ENCODE measurements at places on chromosomes 2 and 18. TPM values are rescaled to one million over a fixed set of nuclear protein-coding genes. Genes with fewer than 3 reads are reported as not detected.

G6PC2 gene
- not detected for total RNA-seq

REG1B gene
- total RNA-seq: not detected

TRIM43 gene
- not detected for total RNA-seq

NPHP1 gene
- 4.0 TPM for total RNA-seq

MYL12A gene
- 678 TPM for total RNA-seq

DSG4 gene
- not detected for total RNA-seq

PXDN gene
- 134 TPM for total RNA-seq

C2orf81 gene
- 1.4 TPM for total RNA-seq

SPTBN1 gene
- total RNA-seq: 232 TPM

DSC3 gene
- under 0.01 TPM for total RNA-seq

CRYGD gene
- 0.33 TPM for total RNA-seq

AQP12B gene
- total RNA-seq: not detected

ANTXR1 gene
- 166 TPM for total RNA-seq

DUSP2 gene
- 1.7 TPM for total RNA-seq

CTAGE1 gene
- not detected for total RNA-seq

ANKRD23 gene
- 5.1 TPM for total RNA-seq

MIB1 gene
- total RNA-seq: 70.2 TPM

RAB27B gene
- 0.67 TPM for total RNA-seq

C2orf78 gene
- not detected for total RNA-seq

NTSR2 gene
- not detected for total RNA-seq

FHL2 gene
- 62.6 TPM for total RNA-seq

SMYD1 gene
- total RNA-seq: not detected

FSHR gene
- not detected for total RNA-seq

COL4A4 gene
- under 0.01 TPM for total RNA-seq

TCF4 gene
- total RNA-seq: 10.6 TPM

ATP6V1C2 gene
- 0.46 TPM for total RNA-seq

NEB gene
- total RNA-seq: 1.5 TPM

EGR4 gene
- not detected for total RNA-seq

RSAD2 gene
- total RNA-seq: 19.6 TPM

CGREF1 gene
- total RNA-seq: 6.2 TPM

All from melanocyte of skin (primary cell).